Thymus (tissue), 14 donors: ENCODE measurements at places on chromosomes 12 and 14. TPM values are rescaled to one million over a fixed set of nuclear protein-coding genes. Genes with fewer than 3 reads are reported as not detected.

DNA sequence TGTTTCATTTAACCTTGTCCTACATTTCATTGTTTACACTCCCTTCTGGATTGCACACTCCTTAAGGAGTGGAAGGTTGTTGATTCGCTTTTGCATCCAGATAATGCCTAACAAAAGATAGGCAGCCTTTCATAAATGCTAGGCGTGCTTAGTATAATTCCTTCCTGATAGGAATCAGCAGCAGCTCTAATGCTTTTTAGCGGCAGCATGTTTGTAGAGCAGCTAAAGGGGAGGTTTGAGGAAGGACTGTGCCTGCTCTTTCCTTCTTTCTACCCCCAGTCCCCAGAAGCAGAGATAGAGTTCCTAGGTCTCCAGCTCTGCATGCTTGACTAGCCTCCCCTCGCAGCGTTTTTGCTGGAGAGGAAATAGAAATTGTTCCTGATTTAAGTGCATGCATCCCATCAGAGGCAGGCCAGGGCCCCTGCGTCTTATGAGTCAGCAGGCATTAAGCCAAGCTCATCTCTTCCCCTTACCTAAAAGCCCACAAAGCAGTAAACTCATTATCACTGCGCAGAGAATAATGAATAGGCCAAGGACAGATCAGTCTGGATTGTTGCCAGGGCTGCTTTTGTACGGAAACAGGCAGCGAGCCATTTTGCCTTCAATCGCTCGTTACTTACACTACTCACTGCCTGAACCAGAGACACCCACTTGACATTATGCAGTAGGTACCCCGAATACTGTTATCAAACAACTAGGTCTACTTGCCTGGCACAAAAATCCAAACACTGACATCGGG is 14.0 kb upstream of the TBPL2 start:
- peaks cover 2% of the 10 kb centered on the region for H3K4me1 ChIP-seq
- no peak overlapping the region for H3K27ac ChIP-seq
- no peak for DNase-seq
- no peaks in the 10 kb centered on the region for H3K36me3 ChIP-seq
- H3K27me3 ChIP-seq = no peaks in the 10 kb centered on the region
- no peak overlapping the region for H3K4me3 ChIP-seq

GRCh38 chr14:65103150-65103760 is 938 bp upstream of the MAX start:
- H3K36me3 ChIP-seq = no peaks in the 10 kb centered on the region
- H3K4me3 ChIP-seq = peak overlapping the region; percentile 96
- no peak for DNase-seq
- peaks cover 9% of the 10 kb centered on the region for H3K4me1 ChIP-seq

DNA sequence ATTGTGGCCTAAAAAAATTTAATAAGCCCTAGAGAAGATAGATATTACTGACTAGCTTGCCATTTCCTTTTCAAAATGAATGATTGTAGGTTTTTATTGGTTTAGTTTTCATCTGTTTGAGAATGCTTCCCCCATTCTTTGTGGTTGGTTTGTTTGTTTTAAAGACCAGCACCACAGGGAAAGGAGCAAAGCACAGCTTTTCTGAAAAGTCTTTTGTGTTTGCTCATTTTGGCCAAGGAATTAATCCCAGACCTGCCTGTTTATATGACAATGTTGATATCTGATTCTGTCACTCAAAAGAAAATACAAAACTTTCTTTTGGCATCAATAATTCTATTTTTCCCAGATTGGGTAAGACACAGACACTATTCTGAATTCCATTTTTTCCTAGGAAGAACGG is 312.5 kb upstream of the FLRT2 start:
- H3K36me3 ChIP-seq = no peaks in the 10 kb centered on the region
- DNase-seq = no peak
- no peaks in the 10 kb centered on the region for H3K27me3 ChIP-seq
- no peaks in the 10 kb centered on the region for H3K4me1 ChIP-seq
- no peak overlapping the region for H3K4me3 ChIP-seq

The MTA1 gene
- 32.5 TPM for total RNA-seq
